ENCODE measurements at places on chromosomes 7 and 10. TPM values are rescaled to one million over a fixed set of nuclear protein-coding genes. Genes with fewer than 3 reads are reported as not detected.

The HMX2 gene
- not detected for total RNA-seq

The FAM180A gene
- total RNA-seq: not detected

The ERCC6 gene
- 44.4 TPM for total RNA-seq

The DYDC2 gene
- total RNA-seq: 2.8 TPM

The ZNF804B gene
- total RNA-seq: 9.7 TPM

The SEMA3D gene
- 1.6 TPM for total RNA-seq

The SPDYE2 gene
- total RNA-seq: not detected

The AMPH gene
- total RNA-seq: 36.9 TPM

The UCMA gene
- total RNA-seq: not detected

The NHLRC2 gene
- total RNA-seq: 47.3 TPM

The NPVF gene
- not detected for total RNA-seq

The PLEKHA1 gene
- total RNA-seq: 47.6 TPM

The INHBA gene
- 21.0 TPM for total RNA-seq

The ANKRD1 gene
- not detected for total RNA-seq

The TM9SF3 gene
- 106 TPM for total RNA-seq

The SLC35B4 gene
- total RNA-seq: 35.4 TPM

The LIPF gene
- total RNA-seq: not detected

The FOXI2 gene
- total RNA-seq: not detected

The GPNMB gene
- 2.2 TPM for total RNA-seq

The TEX47 gene
- not detected for total RNA-seq

The CYTH3 gene
- total RNA-seq: 51.3 TPM

The GPRIN2 gene
- 36.6 TPM for total RNA-seq

The SNX13 gene
- total RNA-seq: 86.1 TPM

The C10orf53 gene
- total RNA-seq: not detected

Measured in parietal lobe (tissue), 2 donors.